Urinary bladder (tissue), 4 donors: ENCODE measurements at places on chromosomes 3 and 15. TPM values are rescaled to one million over a fixed set of nuclear protein-coding genes. Genes with fewer than 3 reads are reported as not detected.

The PROS1 gene
- 43.6 TPM for polyA plus RNA-seq

The SAMD7 gene
- not detected for polyA plus RNA-seq

The C3orf22 gene
- polyA plus RNA-seq, result not detected

The MNS1 gene
- 2.0 TPM for polyA plus RNA-seq

The ACKR4 gene
- polyA plus RNA-seq, result 2.1 TPM

The CHRD gene
- 11.5 TPM for polyA plus RNA-seq

The NLGN1 gene
- polyA plus RNA-seq, result 8.4 TPM

The FEZF2 gene
- polyA plus RNA-seq, result not detected

The PDCD10 gene
- polyA plus RNA-seq, result 48.9 TPM

The ATP8B4 gene
- polyA plus RNA-seq, result 6.6 TPM

The TGFBR2 gene
- 161 TPM for polyA plus RNA-seq

DNA sequence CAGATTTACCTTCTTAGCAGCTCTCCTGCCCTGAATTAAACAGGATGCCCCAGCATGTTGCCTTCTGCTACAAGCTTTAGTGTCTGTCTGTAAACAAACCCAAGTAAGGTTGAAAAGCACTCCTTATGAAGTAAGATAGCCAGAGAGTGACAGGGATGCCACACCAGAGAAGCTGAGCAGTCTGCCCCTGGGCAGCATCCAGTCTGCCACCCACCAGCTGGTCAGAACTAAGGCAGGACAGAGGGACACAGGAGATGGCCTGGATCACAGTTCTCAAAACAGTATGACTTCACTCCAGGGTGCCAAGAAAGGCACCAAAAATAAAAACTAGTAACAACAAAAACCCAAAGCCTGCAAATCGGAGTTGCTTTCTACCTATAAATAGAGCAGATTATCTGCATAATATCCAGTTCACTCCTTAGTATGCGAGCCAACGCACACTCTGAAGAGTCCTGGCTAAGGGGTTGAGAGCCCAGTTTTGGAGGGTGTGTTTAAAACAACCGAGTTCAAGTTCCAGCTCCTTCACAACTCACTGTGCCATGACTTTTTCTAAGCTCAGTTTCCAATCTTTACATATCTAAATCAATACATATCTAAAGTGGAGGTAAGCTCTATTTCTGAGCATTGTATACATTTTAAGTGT, 198.9 kb downstream of the KCNMB2 start:
- DNase-seq, result no peak

DNA sequence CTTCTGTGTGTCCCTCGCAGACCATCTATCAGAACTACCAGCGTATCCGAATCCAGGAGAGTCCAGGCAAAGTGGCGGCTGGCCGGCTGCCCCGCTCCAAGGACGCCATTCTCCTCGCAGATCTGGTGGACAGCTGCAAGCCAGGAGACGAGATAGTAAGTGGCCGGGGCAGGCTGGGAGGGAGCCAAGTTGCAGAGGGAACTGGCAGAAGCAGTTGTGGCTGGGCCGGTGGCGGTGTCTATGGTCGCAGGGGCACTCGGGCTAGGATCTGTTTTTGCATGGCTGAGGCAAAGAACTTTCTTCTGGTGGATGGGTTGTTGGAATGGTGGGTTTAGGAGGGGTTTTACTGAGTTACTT, 10.1 kb downstream of the MCM2 start:
- no peak for DNase-seq

DNA sequence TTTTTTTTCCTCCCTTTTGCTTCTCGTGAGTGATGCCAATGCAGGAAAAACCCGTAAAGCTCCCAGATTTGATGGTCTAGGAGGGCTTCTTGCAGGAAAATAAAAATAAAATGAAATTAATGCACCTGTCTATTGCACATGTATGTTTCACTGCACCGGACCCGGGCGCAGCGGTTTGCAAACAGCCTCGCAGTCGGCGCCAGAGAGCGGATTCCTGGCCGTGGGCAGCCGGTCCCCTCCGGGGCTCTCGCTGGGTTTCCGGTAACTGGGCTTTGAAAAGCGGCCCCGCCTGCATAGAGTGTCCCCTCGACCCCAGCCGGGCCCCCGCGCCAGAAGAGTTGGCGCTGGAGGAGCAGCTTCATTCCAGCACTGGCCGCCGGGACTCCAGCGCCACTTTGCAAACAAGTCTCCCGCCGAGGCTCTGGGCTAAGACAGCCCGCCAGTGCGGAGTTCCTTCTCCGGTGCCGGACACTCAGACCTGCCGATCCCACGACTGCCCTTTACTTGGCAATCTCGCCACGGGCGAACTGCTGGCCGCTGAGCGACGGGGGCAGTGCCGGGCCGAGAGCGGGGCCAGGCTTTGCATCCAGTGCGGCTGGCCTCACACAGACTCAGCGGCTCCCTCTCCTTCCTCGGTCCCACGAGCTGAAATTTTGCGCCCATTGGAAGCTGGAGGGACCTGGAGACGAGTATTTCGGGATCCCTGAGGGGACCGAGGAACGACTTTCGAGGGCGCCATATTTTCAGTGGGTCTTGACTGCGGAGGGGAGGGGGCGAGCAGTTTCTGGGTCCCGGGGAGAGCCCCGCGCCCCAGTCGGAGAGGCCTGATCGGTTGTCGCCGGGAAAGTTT, 225.9 kb upstream of the C2CD4B start:
- DNase-seq, result no peak

DNA sequence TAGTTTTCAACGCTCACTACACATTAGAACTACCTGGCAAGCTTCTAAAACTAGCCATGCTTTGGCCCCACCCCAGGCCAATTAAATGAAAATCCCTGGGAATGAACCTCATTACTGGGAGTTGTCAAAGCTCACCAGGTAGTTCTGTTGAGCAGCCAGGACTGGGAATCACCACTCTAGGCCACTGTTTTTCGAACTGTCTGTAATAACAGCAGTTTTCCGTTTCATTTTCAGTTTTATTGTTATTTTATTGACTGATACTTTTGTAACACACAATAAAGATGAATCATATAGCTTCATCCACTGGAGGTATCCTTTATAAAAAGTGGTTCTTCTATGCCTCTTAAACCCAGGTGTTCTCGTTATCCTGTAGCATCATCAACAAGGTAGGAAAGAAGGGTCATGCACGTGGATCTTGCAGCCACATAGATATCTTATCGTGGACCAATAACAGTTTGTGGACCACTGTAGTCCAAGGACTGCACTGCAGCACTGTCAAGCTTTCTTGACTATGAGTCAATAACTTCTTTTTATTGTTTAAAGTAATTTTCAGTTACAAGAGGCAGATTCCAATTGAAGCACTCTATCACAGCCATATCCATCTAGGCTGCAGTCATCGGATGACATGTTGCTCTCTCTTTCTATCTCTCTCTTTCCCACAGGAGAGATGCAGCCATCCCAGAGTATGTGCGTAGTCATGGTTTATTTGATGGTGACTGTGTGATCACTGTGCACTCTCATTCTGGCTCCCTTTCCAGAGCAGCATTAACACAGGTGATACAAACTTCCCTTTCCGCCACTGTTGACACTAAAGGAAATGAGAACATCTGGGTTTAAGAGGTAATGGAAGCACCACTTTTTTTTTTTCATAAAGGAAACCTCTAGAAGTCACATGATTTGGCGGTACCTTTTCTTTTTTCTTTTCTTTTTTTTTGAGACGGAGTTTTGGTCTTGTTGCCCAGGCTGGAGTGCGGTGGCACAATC, 39.0 kb upstream of the BLM start:
- no peak for DNase-seq

GRCh38 chr3:12231431-12231830, 57.4 kb upstream of the PPARG start:
- DNase-seq, result no peak

GRCh38 chr15:38883987-38884386, 319.4 kb upstream of the RASGRP1 start:
- no peak for DNase-seq

DNA sequence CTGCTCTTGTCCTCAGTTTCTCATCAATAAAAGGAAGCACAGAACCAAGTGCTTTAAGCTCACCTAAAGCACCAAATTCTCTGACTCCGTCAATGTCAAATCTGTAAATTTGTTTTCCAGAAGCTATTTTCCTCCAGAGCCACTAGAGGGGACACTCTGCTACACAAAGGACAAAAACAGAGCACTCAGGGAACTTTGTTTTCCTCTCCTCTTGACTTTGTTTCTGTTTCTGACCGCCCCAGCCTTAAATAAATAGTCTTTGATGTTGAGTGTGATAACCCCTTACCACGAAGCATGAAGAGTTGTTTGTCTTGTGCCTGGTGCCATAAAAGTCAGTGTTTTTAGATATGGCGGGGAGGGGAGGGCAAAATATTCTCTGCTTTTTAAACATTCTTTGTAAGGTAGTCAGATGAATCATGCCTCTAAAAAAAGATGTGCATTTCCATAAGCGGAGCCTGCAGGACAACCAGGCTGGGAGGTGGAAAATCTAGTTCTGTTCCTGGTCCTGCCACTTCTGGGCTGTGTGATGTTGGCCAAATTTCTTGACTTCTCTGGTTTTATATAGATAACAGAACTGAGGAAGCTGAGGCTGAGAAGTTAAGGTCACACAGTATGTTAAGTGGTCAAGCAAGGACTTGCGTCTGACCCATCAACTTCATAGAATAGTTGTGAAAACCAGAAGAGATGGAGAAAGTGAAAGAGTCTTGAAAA, 7.3 kb upstream of the ZBTB38 start:
- DNase-seq, result peak; percentile 76

DNA sequence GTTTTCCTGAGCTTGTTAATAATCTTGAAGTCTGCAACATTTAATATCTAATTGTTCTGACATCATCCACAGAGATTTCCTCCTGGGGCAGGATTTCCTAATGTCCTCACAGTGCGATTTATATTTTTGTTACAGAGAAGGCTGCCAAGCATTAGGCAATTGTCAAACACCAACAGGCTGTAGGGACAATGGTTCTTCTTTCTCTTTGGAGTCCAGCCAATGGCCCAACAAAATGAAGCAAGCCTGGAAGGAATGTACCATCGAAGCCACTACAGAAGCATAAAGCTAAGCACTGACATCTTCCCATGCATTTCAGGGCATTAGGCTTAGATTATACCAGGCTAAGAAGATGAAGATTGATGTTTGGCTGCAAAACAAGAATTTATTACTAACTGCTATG, 173.0 kb upstream of the FRMD4B start:
- DNase-seq, result no peak

DNA sequence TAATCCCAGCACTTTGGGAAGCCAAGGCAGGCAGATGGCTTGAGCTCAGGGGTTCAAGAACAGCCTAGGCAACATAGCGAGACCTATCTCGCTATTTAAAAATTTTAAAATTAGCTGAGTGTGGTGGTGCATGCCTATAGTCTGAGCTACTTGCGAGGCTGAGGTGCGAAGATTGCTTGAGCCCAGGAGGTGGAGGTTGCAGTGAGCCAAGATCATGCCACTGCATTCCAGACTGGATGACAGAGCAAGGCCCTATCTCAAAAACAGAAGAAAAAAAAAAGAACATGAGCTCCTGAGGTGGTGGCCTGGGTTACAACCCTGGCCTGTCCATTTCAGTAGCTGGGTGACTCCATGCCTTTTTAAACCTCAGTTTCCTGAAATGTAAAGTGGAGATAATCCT, 7.2 kb downstream of the DNASE1L3 start:
- no peak for DNase-seq

DNA sequence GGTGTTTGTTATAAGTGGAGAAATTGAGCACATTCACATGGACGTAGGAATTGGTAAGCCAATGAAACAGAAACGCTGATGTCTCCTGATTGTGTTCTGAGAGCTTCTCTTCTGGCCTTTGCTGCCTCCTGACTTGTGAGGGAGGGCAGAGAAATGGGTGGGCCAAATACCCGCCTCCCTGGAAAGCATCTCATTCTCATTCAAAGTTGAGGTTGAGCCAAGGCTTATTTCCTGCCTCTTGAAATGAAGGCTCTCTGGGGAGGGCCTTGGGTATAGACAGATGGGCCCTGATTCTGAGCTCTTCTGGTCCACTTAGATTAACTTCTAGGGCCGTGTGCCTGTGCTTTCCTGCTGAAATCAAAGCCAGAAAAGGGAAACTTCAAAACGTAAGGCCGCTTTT, 57.4 kb upstream of the MYZAP start:
- no peak for DNase-seq

- no peak for DNase-seq
Observed at GRCh38 chr3:111667621-111668239, 72.6 kb upstream of the ZBED2 start.

- no peak for DNase-seq
Observed at GRCh38 chr3:183817639-183818038, 7.7 kb downstream of the MAP6D1 start.

DNA sequence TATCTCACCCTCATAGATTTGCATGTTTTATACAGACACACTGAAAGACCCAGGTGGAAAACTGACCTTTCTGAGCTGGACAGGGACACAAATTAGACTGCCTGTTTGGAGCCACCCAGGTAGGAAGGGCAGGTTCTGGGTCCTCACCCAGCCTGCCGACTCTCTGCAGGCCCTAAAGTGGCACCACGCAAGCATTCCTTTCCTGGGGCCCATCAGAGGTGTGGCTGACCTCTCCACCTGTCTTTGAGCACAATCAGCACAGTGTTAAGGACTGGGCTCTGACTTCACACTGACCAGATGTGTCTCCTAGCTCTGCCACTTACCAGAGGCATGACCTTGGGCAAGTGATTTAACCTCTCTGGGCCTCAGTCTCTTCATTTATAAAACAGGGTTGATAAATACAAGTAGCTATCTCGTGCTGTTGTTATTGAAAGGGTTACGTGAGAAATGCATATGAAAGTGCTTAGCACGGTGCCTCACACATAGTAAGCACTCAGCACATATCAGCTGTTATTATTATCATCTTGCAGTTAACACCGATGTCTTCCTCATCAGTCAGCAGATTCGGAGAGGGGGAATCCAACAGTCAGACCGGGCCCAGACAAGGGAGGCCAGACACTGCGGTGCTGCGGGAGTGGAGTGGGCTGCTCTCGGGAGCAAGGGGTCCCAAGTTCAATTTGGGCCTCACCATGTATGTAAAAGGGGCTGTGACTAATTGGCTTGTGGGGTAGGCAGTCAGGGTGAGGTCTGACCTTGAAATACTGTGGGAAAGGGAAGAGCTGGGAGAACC, 2.0 kb upstream of the TBC1D2B start:
- no peak for DNase-seq

DNA sequence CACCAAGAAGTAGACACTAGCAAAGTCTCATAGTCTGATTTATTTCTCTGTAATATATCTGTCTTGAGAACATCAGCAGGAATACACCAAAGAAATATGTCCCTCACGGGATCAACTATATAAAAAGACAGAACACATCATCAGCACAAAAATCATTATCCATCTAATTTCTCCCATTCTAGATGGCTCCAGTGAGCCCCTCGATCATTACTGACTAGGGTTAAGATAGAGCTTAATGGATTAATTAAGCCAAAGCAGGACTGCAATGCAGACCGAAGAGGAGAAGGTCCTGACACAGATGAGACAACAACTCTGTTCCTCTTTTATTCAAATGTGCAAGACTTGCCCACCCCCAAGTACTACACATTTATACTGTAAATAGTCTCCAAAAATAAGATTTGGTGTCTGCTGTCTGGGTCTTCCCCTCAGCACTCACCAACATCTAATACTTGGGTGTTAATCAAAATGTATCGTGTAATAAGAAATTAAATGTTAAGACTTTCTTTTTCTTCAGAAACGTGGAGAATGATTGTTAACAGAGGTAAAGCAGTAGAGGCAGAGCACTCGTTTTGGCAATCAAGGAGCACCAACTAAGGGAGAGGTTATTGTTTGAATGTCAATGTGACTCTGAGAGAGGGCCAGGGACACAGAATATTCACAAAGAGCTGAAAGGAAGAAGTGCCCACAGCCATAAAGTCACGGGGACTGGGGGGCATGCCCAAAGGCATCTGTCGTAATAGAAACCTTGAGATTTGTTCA, 133.6 kb downstream of the TIGIT start:
- no peak for DNase-seq
